ENCODE measurements at places on chromosomes 12 and 14. TPM values are rescaled to one million over a fixed set of nuclear protein-coding genes. Genes with fewer than 3 reads are reported as not detected.

DNA sequence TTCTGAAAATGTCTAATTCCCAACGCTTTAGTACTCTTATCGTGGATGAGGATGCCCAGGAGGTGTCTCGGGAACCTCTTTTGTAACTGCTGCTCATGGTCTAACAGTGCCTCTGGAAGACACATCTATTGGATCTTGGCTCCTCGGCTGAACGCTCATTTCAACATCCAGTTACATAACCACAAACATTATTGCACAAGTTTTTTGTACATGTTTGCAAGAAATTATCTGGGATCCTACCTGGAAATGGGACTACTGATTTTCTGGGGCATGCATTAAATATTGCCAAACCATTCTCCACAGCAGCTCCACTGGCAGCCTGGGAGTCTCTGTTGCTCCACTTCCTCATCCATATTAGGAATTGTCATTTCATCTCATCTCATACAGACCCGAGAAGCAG, 117.5 kb upstream of the EVL start:
- H3K27ac ChIP-seq: no peak overlapping the region
- no peaks in the 10 kb centered on the region for H3K4me1 ChIP-seq
- no peak for DNase-seq
- no peak overlapping the region for H3K4me3 ChIP-seq
- peaks cover 3% of the 10 kb centered on the region for H3K27me3 ChIP-seq

DNA sequence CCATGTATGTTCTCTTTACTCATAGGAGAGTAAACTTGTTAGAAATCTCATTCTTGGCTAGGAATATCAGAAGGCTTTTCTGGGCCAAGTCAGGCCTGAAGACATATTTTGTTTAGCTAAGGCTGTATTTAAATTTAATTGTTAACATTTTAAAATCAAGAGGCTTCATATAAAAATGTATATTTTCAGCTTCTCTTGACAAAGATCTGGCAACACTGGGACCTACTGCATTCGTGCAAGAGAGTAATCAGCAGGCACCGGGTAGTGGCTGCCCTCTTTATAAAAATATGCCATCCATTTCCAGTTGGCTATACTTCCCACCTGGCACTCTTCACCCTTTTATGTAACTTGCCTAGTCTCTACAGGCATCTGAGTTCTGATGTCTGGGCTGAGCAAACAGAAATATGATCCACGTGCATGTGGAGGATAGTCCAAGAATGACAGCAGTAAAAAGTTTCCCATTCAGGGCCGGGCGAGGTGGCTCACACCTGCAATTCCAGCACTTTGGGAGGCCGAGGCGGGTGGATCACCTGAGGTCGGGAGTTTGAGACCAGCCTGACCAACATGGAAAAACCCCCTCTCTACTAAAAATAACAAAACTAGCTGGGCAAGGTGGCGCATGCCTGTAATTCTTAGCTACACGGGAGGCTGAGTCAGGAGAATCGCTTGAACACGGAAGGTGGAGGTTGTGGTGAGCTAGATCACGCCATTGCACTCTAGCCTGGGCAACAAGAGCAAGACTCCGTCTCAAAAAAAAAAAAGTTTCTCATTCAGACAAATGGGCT, 2.0 kb upstream of the SOS2 start:
- no peak overlapping the region for H3K27ac ChIP-seq
- DNase-seq: no peak
- H3K27me3 ChIP-seq: no peaks in the 10 kb centered on the region
- H3K4me1 ChIP-seq: peaks cover 24% of the 10 kb centered on the region
- no peaks in the 10 kb centered on the region for H3K36me3 ChIP-seq

GRCh38 chr14:78016532-78016931, 153.6 kb upstream of the NRXN3 start:
- DNase-seq: no peak
- no peak overlapping the region for H3K27ac ChIP-seq
- H3K36me3 ChIP-seq: no peaks in the 10 kb centered on the region
- no peak overlapping the region for H3K4me3 ChIP-seq
- H3K4me1 ChIP-seq: no peaks in the 10 kb centered on the region
- no peaks in the 10 kb centered on the region for H3K27me3 ChIP-seq

DNA sequence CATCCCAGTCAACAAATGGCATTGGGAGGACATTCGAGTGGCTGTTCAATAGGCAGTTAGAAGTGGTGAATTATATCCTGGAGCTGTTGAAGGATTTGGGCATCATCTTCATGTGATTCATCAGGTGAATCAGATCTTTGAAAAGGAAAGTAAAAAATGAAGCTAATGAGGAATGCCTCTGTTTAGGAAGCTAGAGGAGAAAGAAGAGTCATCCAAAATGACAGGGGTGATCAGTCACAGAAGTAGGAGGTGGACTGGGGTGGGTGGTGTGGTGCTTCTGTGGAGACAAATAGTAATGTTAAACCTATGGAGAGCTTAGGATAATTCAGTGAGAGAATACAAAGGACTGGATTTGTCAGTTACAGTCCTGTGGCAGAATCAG, 32.7 kb downstream of the DIP2B start:
- DNase-seq: no peak
- no peak overlapping the region for H3K4me3 ChIP-seq
- H3K36me3 ChIP-seq: no peaks in the 10 kb centered on the region
- no peak overlapping the region for H3K27ac ChIP-seq
- no peaks in the 10 kb centered on the region for H3K27me3 ChIP-seq

DNA sequence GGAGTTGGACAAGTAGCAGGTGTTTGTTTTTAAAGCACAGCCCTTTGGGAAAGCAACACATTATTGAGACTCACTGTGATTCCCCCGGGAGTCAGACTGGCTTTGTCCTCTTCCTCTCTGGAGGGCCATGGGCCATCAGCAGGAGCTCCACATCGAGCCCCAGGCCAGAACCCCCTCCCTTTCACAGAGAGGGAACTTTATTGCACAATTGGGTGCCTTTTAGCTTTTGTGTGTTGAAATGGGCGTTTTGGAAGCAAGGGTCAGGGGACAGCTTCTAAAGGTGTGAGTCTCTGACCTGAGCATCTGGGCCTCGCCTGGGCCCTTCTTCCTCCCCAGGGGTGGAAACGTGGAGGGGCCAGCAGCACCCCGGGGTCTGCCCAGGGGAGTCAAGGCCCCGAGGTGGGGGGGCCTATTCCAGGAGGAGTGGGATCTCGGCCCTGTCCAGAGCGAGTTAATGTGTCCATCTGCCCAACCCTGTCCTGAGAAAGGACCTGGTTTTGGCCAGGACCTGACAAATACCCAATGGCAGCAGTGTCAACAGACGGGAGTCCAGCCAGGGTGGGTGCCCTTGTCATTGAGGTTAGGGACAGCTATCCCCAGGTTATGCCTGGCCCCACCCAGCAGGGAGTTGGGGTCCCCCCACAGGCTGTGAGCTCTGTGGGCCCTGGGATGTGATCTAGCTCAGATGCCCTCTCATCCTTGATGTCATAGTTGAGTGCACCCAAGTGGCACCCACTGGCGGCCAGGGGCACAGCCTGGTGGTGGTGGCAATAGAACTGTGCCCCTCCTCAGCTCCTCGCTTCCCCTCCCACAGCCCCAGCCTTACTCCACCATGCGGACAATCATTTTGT, 37.1 kb downstream of the SLC8B1 start:
- no peak overlapping the region for H3K4me3 ChIP-seq
- H3K4me1 ChIP-seq: peaks cover 38% of the 10 kb centered on the region
- DNase-seq: no peak
- H3K36me3 ChIP-seq: no peaks in the 10 kb centered on the region
- H3K27ac ChIP-seq: no peak overlapping the region

DNA sequence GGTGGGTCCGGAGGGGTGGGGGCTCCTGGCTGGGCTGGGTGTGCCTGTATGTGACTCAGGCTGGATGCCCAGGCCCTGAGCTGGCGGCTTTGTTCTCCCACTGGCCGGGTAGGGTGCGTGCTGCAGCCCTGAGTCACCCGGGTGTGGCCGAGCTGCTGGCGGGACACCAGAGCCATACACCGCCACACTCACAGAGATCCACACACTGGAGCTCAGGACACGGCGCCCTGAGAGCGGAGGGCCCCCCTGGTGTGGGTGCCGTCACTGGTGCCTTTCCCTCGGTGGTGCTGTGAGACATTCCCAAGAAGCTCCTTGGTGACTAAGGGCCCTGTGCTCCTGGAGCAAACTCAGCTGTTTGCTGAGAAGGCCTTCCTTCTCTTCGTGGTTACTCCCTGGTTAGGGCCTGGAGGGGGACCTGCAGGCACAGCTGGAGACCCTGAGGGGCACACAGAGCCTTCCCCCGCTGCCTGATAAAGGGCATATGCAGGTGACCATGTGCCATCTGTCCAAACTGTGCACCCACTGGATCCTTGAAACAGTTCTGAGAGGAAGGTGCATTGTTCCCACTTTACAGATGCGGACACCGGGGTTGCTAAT, 44.3 kb downstream of the KRT80 start:
- no peaks in the 10 kb centered on the region for H3K36me3 ChIP-seq
- peak; percentile 95 for DNase-seq
- H3K27me3 ChIP-seq: no peaks in the 10 kb centered on the region
- H3K27ac ChIP-seq: no peak overlapping the region
- no peak overlapping the region for H3K4me3 ChIP-seq
- H3K4me1 ChIP-seq: peaks cover 3% of the 10 kb centered on the region

Gene MYO1H
- polyA plus RNA-seq: 0.03 TPM

GRCh38 chr14:48943913-48944312, 642.3 kb downstream of the RPS29 start:
- no peaks in the 10 kb centered on the region for H3K27me3 ChIP-seq
- no peak overlapping the region for H3K27ac ChIP-seq
- no peak overlapping the region for H3K4me3 ChIP-seq
- no peak for DNase-seq
- no peaks in the 10 kb centered on the region for H3K4me1 ChIP-seq

Gene YARS2
- 6.9 TPM for polyA plus RNA-seq

GRCh38 chr14:41558490-41558889, 48.2 kb upstream of the LRFN5 start:
- no peaks in the 10 kb centered on the region for H3K36me3 ChIP-seq
- no peaks in the 10 kb centered on the region for H3K4me1 ChIP-seq
- no peak overlapping the region for H3K4me3 ChIP-seq
- DNase-seq: no peak
- no peak overlapping the region for H3K27ac ChIP-seq
- no peaks in the 10 kb centered on the region for H3K27me3 ChIP-seq

Gene PTGER2
- polyA plus RNA-seq: 1.2 TPM

- DNase-seq: no peak
- no peak overlapping the region for H3K27ac ChIP-seq
- no peaks in the 10 kb centered on the region for H3K4me1 ChIP-seq
- no peaks in the 10 kb centered on the region for H3K36me3 ChIP-seq
- no peak overlapping the region for H3K4me3 ChIP-seq
These were observed 366.5 kb upstream of the OR4E1 start for GRCh38 chr14:22039938-22040780.

DNA sequence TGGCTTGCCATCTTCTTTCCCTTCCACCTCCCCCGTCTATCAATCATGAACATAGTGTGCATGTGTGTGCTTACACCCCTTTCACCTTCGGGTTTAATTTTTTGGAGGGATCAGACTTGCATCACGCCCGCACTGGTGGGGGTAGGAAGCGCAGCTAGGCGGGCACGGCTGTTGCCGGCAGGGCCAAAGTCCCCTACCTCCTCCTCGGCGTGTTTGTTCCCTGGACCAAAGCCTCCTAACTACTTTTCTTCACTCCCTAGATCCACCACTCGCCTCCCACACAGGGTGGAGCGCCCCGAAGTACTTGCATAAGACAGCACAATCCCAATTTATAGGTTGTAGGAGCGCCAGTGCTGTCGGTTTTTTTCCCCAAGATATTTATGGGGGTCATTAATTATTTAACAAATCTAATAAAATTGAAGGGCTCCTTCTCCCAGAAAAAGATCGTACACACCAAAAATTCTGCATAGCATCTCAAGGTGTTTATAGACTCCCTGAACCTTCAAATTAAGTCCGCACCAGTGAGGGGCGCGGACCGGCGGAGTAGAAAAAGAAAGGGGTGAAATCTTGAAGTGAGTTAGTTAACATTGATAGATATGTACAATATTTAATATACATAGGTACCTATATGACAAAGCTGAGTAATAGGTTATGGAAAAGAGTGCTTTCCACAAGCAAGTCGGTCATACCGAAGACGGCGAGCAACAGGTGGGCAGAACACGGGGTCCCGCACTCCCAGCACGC, 717 bp downstream of the PKP2 start:
- H3K36me3 ChIP-seq: no peaks in the 10 kb centered on the region
- peaks cover 6% of the 10 kb centered on the region for H3K27me3 ChIP-seq
- peaks cover 9% of the 10 kb centered on the region for H3K4me1 ChIP-seq
- H3K27ac ChIP-seq: no peak overlapping the region

Gene SLC17A8
- polyA plus RNA-seq: not detected

DNA sequence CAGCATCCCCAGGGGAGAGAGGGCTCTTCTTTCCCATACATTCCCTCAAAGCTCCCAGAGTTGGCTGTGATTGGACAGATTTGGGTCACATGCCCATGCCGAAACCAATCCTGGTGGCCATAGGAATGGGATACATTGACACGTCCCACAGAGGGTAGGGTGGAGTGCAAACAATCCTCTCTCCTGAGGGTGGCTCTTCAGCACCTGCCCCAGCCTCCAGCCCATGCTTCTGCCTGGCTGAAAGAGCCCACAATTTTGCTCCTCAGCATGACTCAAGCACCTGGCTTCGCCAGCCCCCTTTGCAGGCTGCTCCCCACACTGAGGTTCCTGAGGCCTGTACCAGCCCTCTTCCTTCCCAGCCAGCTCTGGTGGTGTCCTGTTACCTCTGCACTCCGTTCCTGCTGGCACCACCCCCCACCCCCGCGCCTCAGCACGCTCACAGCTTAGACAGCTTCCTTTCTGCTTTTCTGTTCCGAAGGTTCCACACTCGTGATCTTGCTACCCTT, 71.7 kb downstream of the CCDC92 start:
- peaks cover 3% of the 10 kb centered on the region for H3K27me3 ChIP-seq
- H3K36me3 ChIP-seq: no peaks in the 10 kb centered on the region
- no peak for DNase-seq
- H3K27ac ChIP-seq: no peak overlapping the region
- H3K4me1 ChIP-seq: no peaks in the 10 kb centered on the region

Gene YEATS4
- 13.5 TPM for polyA plus RNA-seq

DNA sequence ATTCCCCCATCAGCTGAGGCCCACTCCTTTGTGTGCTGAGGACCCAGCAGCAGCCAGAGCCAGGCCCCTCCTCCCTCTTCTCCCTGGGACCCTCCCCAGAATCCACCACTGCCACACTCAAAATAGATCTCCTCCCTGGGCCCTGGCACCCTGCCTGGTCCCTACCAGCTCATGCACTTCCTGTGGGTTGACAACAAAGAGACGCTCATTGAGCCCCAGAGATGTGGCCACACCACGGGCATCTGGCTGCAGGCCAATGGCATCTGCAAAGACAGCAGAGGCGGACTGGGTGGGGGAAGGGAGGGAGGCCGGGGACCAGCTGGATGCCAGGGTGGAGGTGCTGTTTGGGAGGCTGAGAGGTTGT, 16.0 kb upstream of the ENDOU start:
- no peak overlapping the region for H3K27ac ChIP-seq
- no peaks in the 10 kb centered on the region for H3K36me3 ChIP-seq
- no peaks in the 10 kb centered on the region for H3K27me3 ChIP-seq
- H3K4me1 ChIP-seq: peaks cover 15% of the 10 kb centered on the region
- DNase-seq: peak; percentile 60
- H3K4me3 ChIP-seq: no peak overlapping the region

GRCh38 chr14:68856572-68856971, 63.7 kb upstream of the ZFP36L1 start:
- no peak overlapping the region for H3K27ac ChIP-seq
- DNase-seq: no peak
- H3K4me3 ChIP-seq: no peak overlapping the region
- H3K27me3 ChIP-seq: no peaks in the 10 kb centered on the region
- no peaks in the 10 kb centered on the region for H3K4me1 ChIP-seq

- no peaks in the 10 kb centered on the region for H3K4me1 ChIP-seq
- H3K4me3 ChIP-seq: no peak overlapping the region
- H3K27ac ChIP-seq: no peak overlapping the region
- no peak for DNase-seq
These were observed 7.4 kb downstream of the RAN start for GRCh38 chr12:130879212-130879686.

Gene CLEC1A
- 5.6 TPM for polyA plus RNA-seq

- no peaks in the 10 kb centered on the region for H3K27me3 ChIP-seq
- no peaks in the 10 kb centered on the region for H3K36me3 ChIP-seq
These were observed 91.4 kb downstream of the CDK17 start for GRCh38 chr12:96308881-96309280.

All from adrenal gland (tissue), 19 donors.